Stimulated activated CD8-positive, alpha-beta memory T cell treated with anti-CD3 and anti-CD28 coated beads, Interleukin-2, amount 100 ng/mL, for 1 hour (primary cell): ENCODE measurements at places on chromosomes 2 and 18.

DNA sequence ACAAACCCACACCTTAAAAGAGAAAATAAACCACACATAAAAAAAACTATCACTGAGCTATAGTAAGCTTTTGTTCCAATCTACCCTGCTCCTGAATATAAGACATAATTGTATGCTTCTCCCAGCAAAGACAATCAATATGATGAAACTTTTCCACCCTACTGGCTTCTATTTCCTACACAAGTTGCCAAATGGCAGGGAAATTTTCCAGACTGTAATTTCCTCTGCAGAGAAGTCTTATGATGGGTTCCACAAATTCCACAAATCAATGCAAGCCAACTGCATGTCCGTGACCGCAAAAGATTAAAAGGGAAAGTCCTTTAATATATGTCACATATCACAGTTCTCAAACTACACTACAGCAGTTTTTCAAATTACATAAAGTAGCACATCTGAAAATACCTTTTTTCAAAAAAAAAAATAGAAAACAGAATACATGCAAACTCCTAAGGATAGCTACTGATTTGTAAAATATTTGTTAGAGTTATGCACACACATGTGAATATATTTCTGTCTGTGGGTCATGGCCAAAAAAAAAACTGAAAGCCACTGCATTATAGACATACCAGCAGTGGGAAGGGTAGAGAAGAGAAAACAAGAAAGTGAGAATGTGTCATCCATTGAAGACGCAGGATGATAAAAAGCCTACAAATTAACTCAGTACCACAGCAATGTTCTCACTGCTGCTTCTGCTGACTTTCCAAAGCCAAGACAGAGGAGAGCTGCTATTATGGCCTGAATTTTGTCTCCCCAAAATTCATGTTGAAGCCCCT lies 61.4 kb downstream of the RPL31 start:
- DNase-seq = no peak

GRCh38 chr2:232353096-232353495 lies 25.5 kb upstream of the ALPP start:
- no peak for DNase-seq

DNA sequence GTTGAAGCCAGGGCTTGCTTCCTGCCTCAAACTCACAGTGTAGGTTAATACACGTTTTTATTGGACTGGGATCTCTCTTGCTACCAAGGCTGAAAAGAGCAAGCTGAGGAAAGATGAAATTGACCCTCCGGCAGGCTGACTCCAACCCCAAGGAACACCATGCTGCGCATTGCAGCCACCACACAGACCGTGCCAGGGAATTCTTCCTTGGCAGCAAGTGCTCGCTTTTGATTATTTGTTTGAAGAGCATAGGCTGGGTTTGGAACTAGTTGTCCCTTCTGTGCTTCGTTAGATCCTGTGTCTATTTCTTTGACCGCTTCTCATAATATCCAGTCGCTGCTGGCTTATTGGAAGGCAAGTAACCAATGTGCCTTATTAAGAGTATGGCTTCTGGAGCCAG lies 34.4 kb upstream of the DARS1 start:
- DNase-seq = no peak

DNA sequence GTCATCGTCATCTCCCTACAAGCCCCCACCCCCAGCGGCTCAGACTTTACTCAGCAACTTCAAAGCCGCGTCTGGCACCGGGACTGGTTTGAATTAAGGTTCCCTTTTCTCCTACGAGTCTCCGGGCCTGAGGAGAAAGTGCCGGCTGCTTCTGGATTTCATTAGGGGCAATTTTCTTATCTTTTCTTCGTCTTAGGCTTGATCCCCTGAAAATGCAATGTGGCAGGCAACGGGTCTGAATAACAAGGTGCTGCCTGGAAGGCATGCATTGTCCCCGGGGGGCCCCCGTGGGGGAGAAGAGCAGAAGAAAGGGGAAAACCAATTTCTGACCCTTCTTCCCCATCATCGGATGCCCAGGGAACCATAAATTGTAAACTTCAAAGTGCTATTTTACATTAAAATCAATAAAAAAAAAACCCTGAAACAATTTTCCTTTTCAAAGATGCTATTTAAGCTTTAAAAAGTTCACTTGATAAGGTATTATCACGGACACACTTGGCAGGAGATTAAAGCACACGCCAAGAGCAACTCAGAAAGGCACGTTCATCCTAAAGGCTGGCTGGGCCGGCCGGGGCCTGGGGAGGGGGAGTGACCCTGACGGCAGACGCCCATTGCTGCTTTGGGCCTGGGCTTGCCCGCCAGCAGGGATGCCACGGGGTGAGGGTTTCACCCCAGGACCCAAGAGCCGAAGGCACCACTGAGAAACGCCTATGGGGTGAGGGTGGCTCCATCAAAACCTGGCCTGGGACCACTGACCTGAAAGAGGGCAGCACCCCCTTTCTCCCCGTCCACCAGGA lies 230.4 kb downstream of the TWIST2 start:
- DNase-seq = no peak

- no peak for DNase-seq
Observed at GRCh38 chr2:2192091-2192955, 138.8 kb downstream of the MYT1L start.
